T-helper 1 cell (primary cell): ENCODE measurements at places on chromosomes 16 and 17.

DNA sequence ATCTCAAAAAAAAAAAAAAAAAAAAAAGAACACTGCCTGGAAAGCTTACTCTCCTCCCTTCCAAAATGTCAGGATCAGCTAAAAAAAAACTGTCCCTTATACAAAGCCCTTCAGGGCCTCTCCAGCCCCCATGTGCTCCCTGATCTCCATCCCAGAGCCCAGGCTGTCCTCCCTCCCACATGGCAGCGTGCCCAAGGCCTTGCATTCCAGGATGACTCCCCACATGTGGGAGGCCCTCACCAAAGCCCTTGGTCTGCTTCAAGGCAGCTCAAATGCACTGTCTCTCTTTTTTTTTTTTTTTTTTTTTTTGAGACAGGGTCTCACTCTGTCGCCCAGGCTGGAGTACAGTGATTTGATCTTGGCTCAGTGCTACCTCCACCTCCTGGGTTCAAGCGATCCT, 2.3 kb downstream of the FDXR start:
- no peak for DNase-seq

- no peak for DNase-seq
Observed at GRCh38 chr17:43548689-43549379, 2.7 kb upstream of the ETV4 start.

DNA sequence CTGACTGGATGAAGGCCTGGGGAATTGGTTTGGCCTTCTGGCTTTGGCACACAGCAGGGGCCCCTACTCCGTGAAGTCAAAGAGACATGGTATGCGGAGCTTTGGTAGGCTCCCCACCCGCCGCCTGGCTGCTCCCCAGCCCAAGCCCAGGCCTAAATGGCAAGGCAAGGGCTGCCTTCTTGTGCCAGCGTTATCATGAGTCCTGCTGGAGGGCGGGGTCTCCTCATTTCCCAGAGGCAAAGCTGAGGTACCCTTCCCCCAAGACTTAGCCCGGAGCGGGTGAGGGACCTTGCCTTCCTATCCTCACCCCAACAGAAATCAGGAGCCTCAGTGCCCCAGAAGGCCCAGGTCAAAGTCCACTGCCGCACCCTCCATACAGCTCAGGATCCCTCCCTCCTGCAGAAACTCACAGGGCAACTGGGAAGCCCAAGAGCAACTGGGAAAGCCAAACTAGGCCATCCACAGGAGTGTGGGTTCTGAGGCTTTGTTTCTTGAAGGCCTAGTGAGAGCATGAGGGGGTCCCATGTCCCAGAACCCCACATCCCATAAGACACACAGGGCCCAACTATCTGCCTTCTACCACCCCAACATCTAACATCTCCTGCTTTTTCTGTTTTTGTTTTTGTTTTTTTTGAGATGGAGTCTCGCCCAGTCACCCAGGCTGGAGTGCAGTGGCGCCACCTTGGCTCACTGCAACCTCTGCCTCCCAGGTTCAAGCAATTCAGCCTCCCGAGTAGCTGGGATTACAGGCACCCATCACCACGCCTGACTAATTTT, 9.3 kb downstream of the PGAP3 start:
- DNase-seq = no peak

DNA sequence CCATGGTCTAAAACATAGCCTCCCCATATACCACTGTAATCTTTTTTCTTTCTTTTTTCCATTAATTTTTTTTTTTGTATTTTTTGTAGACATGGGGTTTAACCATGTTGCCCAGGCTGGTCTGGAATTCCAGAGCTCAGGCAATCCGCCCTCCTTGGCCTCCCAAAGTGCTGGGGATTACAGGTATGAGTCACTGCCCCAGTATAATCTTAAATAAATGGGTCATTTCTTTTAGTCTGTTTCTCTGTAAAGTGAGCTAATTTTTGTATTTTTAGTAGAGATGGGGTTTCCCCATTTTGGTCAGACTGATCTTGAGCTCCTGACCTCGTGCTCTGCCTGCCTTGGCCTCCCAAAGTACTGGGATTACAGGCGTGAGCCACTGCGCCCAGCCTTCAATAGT, 5.7 kb upstream of the NME1 start:
- no peak for DNase-seq

- no peak for DNase-seq
Observed at GRCh38 chr17:77233127-77233526, 92.4 kb downstream of the SEC14L1 start.

GRCh38 chr16:46701615-46702014, 12.2 kb downstream of the ORC6 start:
- no peak for DNase-seq

- no peak for DNase-seq
Observed at GRCh38 chr16:89159066-89159849, 12.3 kb upstream of the CDH15 start.

GRCh38 chr17:4276514-4276913, 12.7 kb upstream of the ANKFY1 start:
- no peak for DNase-seq

DNA sequence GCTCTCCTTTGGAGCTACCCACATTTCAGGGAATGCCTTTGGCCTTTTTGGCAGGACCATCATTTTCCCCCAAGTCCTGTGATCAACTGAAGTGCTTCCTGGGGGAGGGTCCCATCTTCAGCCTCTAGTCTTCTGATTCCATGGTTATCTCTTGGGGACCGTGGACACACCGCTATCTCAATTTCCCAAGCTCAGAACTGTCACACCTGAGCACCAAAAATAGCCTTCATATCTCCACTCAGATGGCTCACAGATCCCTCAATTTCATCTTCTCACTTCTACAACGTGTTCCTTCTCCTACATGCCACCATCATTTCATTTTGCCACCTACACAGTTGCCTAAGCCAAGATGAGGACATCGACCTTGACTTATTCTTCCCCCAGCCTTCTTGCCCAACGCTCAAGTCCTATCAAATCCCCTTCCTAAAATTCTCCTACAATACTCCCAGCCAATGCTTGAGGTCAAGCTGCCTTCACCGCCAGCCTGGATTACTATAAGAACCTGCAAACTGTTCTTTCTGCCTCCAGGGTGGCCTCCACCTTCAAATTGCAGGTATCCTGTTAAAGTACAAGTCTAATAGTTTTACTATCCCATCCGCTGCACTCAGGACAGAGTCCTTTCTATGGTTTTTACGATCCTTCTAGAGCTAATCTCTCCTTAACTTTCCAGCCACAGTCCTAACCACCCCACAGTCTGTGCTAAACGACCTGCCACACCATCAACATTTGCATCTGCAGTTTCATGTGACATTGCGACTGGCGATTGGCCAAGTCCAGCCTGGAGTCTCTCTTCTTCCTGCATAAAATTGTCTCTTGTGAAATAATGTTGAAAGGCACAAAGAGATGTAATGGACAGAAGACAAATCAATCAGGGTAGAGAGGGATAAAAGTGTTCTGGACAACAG, 6.2 kb downstream of the ATP6V0D1 start:
- DNase-seq = no peak

- no peak for DNase-seq
Observed at GRCh38 chr16:63702981-63703590, 1418.8 kb downstream of the CDH11 start.

GRCh38 chr17:11999696-12000095, 2.4 kb upstream of the ZNF18 start:
- no peak for DNase-seq

- no peak for DNase-seq
Observed at GRCh38 chr17:3890878-3891219, 2.0 kb downstream of the CAMKK1 start.

- DNase-seq = no peak
Observed at GRCh38 chr17:64016231-64016784, 4.1 kb downstream of the ICAM2 start.

- DNase-seq = no peak
Observed at GRCh38 chr17:20059728-20060188, 50.6 kb downstream of the SPECC1 start.

GRCh38 chr17:58170622-58171021, 3.8 kb downstream of the OR4D2 start:
- DNase-seq = no peak

- no peak for DNase-seq
Observed at GRCh38 chr17:19260958-19261357, 23.8 kb downstream of the EPN2 start.

- DNase-seq = no peak
Observed at GRCh38 chr16:3904875-3905274, 24.4 kb upstream of the CREBBP start.

GRCh38 chr17:78789663-78790181, 7.6 kb upstream of the CYTH1 start:
- no peak for DNase-seq

DNA sequence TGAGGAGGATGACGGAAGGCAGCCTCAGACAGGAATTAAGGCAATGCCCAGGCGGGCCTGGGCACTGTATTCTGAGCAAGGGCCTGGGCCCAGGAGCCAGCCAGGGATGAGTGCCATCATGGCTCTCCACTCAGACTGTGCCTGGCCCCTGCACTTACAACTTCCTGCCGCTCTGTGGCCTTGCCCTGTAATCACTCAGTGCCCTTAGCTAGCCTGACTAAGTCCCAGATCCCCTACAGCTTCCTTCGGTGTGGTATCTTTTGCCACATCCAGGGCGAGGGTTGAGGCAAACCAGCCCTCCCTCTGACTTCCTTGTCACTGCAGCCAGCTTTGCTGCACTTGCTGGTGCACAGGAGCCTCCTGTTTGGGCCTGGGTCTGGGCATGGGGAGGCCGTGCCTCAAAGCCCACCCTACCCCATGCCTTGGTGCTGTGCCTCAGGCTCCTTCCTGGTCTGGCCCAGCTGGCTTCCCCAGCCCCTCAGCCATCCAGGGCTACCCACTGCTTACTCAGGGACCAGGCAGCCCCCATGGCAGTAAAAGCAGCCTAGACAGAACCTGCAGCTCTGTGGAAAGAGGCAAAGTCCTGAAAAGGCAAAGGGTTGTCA, 9.3 kb downstream of the SLC46A1 start:
- DNase-seq = no peak

- no peak for DNase-seq
Observed at GRCh38 chr16:49674351-49674851, 181.5 kb downstream of the ZNF423 start.

DNA sequence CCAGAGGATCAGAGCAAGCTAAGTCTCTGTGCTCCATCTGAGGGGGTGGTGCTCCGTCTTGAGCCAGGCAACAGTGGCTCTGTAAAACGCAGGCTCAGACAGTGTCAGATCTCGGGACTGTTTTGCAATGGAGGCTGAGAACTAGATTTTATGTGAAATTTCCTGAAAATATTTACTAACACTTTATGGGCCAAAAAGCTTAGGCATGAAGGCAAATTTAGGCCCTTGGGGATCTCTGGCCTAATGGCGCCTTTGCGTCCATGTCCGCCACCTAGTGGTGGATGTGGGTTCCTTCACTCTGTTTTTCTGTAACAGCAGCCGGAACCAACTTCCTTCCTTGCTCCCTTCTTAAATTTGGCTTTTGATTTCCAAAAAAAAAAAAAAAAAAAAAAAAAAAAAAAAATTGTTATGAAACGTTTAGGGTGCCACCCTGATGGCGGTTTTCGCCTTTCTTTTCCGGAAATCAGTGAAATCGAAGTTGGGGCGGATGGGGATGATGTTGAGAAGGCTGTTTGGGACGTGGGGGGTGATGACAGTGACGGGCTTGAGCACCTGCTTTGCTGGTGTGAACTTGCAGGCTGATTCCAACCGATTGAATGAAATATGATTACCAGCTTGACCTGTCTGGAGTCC, 14.0 kb upstream of the ELAC2 start:
- peak; percentile 44 for DNase-seq

DNA sequence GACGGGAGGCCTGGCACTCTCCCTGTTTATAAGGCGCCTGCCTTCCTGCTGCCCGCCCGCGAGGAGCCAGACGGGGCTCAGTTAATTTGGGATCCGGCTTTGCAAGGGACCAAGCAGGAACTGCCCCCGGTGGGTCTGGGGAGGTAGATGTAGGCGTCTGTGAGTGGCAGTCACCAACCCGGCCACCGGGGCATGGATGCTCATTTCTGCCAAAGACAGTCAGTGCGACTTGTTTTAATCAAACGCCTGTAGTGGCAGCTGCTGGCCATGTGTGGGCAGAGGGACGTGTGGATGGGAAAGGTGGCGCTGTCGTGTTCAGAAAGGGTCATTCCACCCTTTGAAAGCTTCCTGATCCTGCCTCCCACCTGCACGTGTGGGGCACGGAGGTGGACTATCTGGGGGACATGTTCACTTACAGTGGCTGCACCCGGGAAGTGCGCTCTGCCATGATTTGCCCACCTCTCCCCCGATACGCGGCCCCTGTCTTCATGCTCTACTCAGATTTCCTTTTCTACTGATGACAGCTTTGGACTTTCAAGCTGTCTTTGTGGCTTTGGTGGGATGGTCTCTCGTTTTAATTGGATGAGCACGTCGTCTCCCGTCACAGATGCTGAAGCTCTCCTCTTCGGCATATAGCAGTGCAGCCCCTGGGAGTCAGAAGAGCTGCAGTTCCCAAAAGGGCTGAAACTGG, 60.3 kb upstream of the CIBAR2 start:
- no peak for DNase-seq

DNA sequence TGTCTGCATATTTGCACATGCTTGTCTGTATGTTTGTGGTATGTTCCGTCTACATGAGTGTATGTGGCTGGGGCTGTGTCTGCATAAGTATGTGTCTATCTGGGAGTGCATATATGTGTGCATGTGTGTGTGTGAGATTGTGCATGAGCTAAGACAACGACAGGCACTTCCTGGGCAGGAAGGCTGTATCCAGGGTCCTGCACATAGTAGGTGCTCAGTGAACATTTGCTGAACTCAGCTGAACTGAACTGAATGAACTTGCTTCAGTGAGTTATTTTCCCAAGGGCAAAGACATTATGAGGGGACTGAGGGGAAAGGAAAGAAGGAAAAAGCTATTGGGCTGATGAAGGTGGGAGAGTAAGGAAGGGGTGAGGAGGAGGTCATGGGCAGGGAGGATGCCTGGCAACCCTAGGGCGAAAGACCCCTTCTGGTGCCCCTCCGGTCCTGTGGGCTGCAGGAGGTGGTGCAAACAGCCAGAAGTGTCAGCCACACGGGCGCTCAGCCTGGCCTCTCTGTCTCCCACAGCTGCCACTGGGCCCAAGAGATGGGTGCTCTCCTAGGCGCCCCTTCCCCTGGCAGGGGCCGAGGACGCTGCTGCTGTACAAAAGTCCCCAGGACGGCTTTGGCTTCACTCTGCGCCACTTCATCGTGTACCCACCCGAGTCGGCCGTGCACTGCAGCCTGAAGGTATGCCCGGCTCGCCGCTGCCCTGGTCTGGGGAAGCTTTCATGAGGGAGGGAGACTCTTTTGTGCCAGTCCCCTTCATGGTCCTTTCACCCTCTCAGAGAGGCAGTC, 29.5 kb downstream of the ARHGAP23 start:
- no peak for DNase-seq

DNA sequence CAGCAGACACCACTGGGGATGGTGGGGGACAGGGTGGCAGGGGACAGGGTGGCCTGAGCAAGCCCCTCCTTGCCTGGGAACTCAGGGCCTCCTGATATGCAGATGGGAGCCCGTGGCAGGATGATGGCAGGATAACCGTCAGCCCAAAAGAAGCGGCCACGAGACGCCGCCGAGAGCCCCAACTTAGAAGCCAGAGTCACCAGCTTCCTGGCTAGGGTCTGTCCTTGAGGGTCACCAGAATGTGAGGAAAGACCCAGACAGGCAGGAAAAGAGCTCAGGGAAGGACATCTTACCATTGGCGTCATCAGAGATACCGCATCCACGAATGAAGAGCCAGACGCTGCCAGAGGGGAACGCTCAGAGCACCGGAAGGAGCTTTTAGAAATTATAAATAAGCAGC, 19.4 kb downstream of the RAB40C start:
- no peak for DNase-seq
